ENCODE measurements at places on chromosomes 13 and 19. TPM values are rescaled to one million over a fixed set of nuclear protein-coding genes. Genes with fewer than 3 reads are reported as not detected.

GRCh38 chr19:31500197-31500830 is 151.1 kb upstream of the TSHZ3 start:
- no peaks in the 10 kb centered on the region for H3K27me3 ChIP-seq
- no peak overlapping the region for H3K27ac ChIP-seq
- no peak for DNase-seq
- no peaks in the 10 kb centered on the region for H3K36me3 ChIP-seq
- H3K4me3 ChIP-seq, result no peak overlapping the region

- H3K36me3 ChIP-seq, result no peaks in the 10 kb centered on the region
- H3K4me3 ChIP-seq, result no peak overlapping the region
- no peak for DNase-seq
- no peaks in the 10 kb centered on the region for H3K4me1 ChIP-seq
- H3K27me3 ChIP-seq, result no peaks in the 10 kb centered on the region
- H3K27ac ChIP-seq, result no peak overlapping the region
Observed at GRCh38 chr13:110524541-110525257, 36.8 kb downstream of the RAB20 start.

Gene CDADC1
- total RNA-seq, result 9.9 TPM

Gene KLHL1
- total RNA-seq, result not detected

- no peaks in the 10 kb centered on the region for H3K36me3 ChIP-seq
- no peak overlapping the region for H3K27ac ChIP-seq
- H3K27me3 ChIP-seq, result no peaks in the 10 kb centered on the region
- peaks cover 26% of the 10 kb centered on the region for H3K4me1 ChIP-seq
- H3K4me3 ChIP-seq, result no peak overlapping the region
Observed at GRCh38 chr13:32151240-32151639, 119.7 kb downstream of the FRY start.

- H3K4me3 ChIP-seq, result no peak overlapping the region
- H3K27me3 ChIP-seq, result no peaks in the 10 kb centered on the region
Observed at GRCh38 chr13:32407854-32408253, 20.1 kb downstream of the N4BP2L1 start.
